Pancreas (tissue), 10 donors: ENCODE measurements at places on chromosomes 6 and 20. TPM values are rescaled to one million over a fixed set of nuclear protein-coding genes. Genes with fewer than 3 reads are reported as not detected.

DNA sequence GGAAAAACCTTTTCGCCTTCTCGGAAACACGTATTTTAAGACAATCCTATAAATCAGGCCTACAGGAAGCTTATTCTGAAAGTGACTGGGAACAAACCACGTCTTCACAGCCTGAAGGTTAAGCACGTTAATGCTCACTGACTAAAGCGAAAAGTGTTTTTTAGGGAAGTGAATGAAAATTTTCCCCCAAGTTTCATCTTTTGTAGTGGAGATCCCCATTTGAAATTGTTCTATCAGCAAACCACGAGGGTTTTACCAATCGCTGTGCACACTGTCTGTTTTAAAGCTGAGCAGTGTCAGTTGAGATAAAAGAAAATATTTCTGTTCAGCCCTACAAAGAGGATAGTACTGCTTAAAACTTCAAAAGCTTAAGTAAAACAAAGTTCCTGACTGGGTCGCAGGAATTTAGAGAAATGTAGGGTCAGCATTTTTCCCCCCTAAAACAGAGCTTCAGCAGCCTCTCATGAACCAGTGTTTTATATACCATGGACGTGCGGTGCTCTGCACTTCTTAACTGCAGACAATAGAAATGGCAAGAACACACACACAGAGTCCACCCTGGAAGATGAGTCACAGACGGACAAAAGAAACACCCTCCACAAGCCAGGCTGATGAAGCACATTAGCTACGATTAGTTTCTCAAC is 34.9 kb downstream of the SLC22A23 start:
- H3K27me3 ChIP-seq, result no peaks in the 10 kb centered on the region
- peaks cover 16% of the 10 kb centered on the region for H3K4me1 ChIP-seq
- no peaks in the 10 kb centered on the region for H3K36me3 ChIP-seq
- DNase-seq, result no peak
- H3K27ac ChIP-seq, result no peak overlapping the region

GRCh38 chr6:42973926-42974325 is 5.1 kb downstream of the PEX6 start:
- no peak overlapping the region for H3K4me3 ChIP-seq
- H3K4me1 ChIP-seq, result no peaks in the 10 kb centered on the region

Gene SALL4
- polyA plus RNA-seq, result 3.0 TPM

DNA sequence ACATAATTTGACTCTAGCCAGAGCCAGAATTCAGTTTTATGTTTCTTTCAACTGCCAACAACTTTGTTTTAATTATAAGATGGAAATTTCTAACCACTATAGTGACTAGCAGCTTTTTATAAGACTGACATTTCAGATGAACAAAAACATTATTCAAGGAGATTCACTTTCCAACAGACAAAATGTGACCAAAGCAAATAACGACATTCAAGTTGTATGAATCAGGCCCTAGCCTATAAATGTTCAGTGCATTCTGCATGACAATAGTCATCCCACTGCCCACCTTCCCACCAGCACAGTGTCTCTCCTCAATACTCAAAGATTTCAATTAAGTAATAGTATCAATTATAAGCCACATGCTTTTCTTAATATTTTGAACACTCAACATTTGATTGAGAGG is 200.7 kb downstream of the KHDC1L start:
- H3K27ac ChIP-seq, result no peak overlapping the region
- no peak for DNase-seq
- no peaks in the 10 kb centered on the region for H3K4me1 ChIP-seq
- no peaks in the 10 kb centered on the region for H3K36me3 ChIP-seq
- H3K4me3 ChIP-seq, result no peak overlapping the region

DNA sequence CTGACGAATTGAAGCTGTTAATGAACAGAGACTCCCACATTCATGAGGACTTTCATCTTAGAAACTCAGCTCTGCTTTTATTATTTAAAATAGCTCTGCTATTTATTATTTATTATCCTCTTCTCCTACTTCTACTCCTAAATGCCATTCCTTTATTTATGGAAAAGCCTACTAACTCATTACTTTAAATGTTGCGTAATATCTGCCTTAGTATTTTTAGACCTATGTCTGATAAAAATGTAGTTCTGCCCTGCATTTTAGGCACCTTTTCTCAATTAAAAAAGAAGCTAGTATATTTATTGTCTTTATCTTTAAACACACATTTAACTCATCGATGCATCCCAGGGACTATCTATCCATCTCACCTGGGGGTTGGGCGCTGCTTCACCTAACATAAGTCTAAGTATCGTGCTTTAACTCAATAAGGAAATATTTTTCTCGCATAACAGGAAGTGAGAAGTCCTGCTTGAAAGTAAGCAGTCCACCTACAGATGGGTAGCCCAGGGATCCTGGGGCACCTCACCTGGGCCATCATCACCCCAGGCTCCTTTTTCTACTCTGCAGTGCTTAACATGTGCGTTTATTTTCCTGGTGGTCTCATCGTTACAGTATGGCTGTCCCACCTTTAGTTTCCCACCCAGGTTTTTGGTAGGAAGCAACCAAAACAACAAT is 31.3 kb upstream of the FAM184A start:
- no peaks in the 10 kb centered on the region for H3K36me3 ChIP-seq
- H3K4me3 ChIP-seq, result no peak overlapping the region
- H3K27ac ChIP-seq, result no peak overlapping the region
- no peak for DNase-seq
- H3K27me3 ChIP-seq, result no peaks in the 10 kb centered on the region
- H3K4me1 ChIP-seq, result no peaks in the 10 kb centered on the region

DNA sequence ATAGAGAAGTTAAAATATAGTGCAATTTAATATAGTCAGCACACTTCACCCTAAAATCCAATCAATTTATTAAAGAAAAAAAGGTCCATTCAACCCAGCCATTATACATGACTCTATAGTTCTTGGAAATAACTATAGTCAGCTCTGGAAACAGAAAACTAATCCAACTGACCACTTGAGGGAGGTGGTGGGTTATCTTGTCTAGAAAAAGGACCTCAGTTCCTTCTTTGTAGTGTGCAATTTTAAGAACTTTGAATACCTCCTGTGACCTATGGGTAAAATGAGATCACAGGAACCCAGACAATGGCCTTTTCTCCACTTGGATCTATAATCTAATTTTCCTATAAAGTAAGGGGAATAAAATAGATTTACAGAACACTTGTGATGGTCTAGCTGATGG is 163.6 kb upstream of the CENPW start:
- H3K27ac ChIP-seq, result no peak overlapping the region
- H3K4me3 ChIP-seq, result no peak overlapping the region
- H3K27me3 ChIP-seq, result no peaks in the 10 kb centered on the region
- no peaks in the 10 kb centered on the region for H3K4me1 ChIP-seq
- no peaks in the 10 kb centered on the region for H3K36me3 ChIP-seq
- no peak for DNase-seq

GRCh38 chr6:154909821-154910220 is 85.3 kb upstream of the TIAM2 start:
- no peaks in the 10 kb centered on the region for H3K27me3 ChIP-seq
- no peaks in the 10 kb centered on the region for H3K36me3 ChIP-seq
- H3K27ac ChIP-seq, result no peak overlapping the region
- DNase-seq, result no peak

- H3K36me3 ChIP-seq, result no peaks in the 10 kb centered on the region
- H3K4me1 ChIP-seq, result peaks cover 11% of the 10 kb centered on the region
- no peaks in the 10 kb centered on the region for H3K27me3 ChIP-seq
- no peak overlapping the region for H3K4me3 ChIP-seq
- peak overlapping the region; percentile 23 for H3K27ac ChIP-seq
Observed at GRCh38 chr6:35043381-35044130, 97.6 kb downstream of the TCP11 start.

GRCh38 chr6:25995507-25995906 is 32.9 kb downstream of the TRIM38 start:
- no peaks in the 10 kb centered on the region for H3K27me3 ChIP-seq

Gene PKIB
- 5.2 TPM for polyA plus RNA-seq

- H3K36me3 ChIP-seq, result no peaks in the 10 kb centered on the region
- no peak overlapping the region for H3K4me3 ChIP-seq
- H3K27ac ChIP-seq, result no peak overlapping the region
- DNase-seq, result no peak
- H3K27me3 ChIP-seq, result no peaks in the 10 kb centered on the region
Observed at GRCh38 chr6:33631971-33632557, 10.9 kb downstream of the ITPR3 start.

Gene PTCHD4
- 0.19 TPM for polyA plus RNA-seq

DNA sequence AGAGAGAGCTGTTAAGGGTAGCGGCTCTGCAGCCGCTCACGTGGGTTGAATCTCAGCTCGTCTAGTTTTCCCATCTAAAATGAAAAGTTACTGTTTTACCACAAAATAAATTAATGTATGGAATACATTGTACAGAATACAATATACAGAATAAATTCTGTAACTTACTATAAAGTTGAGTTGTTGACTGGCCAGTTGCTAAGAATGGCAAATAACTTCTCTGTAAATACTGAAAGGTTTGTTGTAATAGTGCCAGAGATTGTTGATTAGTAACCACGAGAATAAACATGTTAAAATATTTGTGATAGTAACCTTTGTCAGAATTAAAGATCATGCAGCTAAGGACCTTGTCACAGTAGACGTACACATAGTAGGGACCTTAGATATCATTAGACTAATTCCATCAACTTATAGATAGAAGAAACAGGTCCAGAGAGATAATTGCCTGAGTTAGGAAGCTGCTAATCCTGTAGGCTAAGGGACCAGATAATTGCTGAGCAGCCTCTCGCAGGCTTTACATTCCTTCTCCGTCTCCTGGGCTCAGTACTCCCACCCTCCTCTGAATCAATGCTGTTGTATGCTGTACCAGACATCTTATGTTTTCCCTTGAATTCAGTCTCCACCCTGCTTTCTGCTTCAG is 544 bp upstream of the NRM start:
- DNase-seq, result no peak
- peaks cover 20% of the 10 kb centered on the region for H3K4me1 ChIP-seq
- H3K36me3 ChIP-seq, result no peaks in the 10 kb centered on the region

DNA sequence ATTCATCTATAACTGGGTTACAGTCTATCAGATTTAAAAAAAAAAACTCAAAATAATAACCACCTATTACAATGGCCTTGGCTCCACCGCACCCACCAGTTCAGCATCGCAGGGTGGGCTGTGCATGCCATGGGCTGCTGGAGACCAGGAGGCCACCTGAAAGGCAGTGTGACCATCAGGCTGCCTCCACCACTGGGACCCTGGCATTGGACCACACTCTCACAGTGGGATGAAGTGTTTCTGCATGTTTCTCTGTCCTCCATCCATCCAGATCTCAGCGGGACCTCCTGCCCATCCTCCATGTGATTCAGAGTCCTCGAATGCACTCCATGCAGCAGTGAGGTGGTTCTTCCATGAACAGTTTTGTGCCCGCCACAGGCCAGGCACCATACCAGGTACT is 206.1 kb upstream of the CST7 start:
- peaks cover 7% of the 10 kb centered on the region for H3K4me1 ChIP-seq
- no peak overlapping the region for H3K4me3 ChIP-seq
- H3K27me3 ChIP-seq, result no peaks in the 10 kb centered on the region
- no peaks in the 10 kb centered on the region for H3K36me3 ChIP-seq
- no peak for DNase-seq

Gene HLA-DMA
- 25.0 TPM for polyA plus RNA-seq

GRCh38 chr6:41696788-41697187 is 38.6 kb downstream of the TFEB start:
- H3K4me1 ChIP-seq, result no peaks in the 10 kb centered on the region
- H3K27ac ChIP-seq, result no peak overlapping the region
- no peak for DNase-seq
- H3K4me3 ChIP-seq, result no peak overlapping the region
- H3K27me3 ChIP-seq, result no peaks in the 10 kb centered on the region
